ENCODE measurements at places on chromosomes 1 and 21.

- DNase-seq: no peak
Observed at GRCh38 chr1:55813618-55814017, 598.5 kb upstream of the USP24 start.

- DNase-seq: peak; percentile 97
Observed at GRCh38 chr1:157595356-157595755, 2.5 kb downstream of the FCRL4 start.

- peak; percentile 37 for DNase-seq
Observed at GRCh38 chr1:33361532-33362235, 40.8 kb upstream of the A3GALT2 start.

GRCh38 chr1:164743976-164744375 lies 185.0 kb downstream of the PBX1 start:
- peak; percentile 11 for DNase-seq

DNA sequence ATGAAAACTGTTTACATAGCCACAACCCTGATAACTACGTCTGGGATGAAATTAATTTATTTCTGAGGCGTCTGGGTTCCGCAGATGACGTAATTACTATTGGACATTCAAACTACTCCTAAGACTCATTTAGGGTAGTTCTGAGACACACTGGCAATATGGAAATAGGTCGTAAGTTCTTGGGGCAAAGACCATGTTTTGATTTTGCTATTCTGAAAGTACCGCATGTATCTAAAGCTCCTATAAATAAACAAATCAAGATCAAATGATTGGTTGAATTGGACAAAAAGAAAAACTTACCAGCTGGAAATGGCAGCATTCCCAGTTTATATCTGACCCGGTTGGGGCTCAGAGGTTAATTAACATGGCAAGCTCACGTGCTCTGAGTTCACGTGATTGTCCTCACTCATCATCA lies 74.3 kb downstream of the DHRS3 start:
- DNase-seq: no peak

DNA sequence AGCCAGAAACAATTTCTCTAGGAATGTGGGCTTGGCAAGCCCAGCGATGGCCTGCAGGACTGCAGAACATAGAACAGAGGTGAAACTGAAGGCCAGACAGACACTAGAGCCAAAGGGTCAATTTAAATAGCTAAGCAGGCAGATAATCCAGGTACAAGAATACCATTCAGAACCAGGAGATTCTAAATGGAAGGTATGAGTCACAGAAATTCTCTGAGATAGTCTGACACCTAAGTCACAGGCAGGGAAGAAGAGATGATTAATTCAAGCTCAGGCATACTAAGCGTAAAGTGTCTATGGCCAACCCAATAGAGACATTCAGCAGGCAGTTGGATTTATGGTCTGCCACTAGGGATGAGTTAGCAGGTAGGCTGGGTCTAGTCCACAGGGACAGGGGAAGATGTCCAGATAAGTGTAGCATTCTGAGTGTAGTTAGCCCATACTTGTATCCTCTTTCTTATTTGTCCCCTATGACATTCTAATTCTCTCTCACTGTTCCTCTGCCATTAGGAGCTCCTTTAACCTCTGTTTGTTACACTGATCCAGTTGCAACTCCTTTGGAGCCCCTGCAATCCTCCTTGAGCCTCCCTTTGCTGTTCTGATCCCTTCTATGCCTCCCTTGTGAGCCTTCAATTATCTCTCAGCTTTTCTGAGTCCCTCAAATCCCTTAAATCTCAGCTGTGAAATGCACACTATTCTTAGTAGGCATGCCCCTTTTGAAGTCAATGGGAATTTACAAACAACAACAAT lies 383.8 kb downstream of the LMO4 start:
- no peak for DNase-seq

DNA sequence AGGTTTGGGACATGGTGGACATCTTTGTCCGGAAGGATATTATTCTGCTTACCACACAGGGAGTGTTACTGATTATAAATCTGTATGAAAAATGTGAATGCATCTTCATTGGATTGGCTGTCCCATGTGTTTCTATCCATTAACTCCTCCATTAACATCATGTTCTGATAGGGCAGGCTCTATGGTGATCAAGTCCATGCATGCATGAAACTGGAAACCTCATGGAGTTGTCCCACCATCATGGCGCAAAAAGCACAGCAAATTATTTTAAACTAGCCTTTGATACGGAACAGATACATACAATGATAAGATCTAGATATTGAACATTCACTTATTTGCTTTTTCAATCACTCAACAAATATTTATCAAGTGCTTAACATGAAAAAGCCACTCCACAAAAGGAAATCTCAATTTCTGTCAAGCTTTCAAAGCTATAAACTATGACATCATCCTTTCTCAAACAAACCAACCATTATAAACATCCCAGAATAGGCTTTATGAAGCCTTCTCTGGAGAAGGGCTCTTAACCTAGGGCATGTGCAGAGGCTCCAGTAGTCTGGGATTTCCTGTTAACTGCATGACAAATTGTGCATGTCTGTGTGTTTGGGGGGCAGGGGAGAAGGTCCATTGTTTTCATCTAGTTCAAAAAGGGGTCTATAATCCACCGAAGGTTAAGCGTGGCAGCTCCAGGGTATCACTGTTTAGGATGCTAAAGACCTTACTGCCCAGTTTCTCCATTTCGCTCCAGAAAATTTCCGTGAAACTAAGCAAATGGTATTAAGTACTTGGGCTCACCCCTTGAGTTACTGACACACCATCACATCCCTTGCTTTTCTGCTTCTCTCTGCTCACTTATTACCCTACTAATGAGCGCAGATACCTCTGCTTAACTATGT lies 46.1 kb downstream of the ADAMTS1 start:
- DNase-seq: no peak

- peak; percentile 84 for DNase-seq
Observed at GRCh38 chr1:110433803-110434202, 17.1 kb upstream of the PROK1 start.

DNA sequence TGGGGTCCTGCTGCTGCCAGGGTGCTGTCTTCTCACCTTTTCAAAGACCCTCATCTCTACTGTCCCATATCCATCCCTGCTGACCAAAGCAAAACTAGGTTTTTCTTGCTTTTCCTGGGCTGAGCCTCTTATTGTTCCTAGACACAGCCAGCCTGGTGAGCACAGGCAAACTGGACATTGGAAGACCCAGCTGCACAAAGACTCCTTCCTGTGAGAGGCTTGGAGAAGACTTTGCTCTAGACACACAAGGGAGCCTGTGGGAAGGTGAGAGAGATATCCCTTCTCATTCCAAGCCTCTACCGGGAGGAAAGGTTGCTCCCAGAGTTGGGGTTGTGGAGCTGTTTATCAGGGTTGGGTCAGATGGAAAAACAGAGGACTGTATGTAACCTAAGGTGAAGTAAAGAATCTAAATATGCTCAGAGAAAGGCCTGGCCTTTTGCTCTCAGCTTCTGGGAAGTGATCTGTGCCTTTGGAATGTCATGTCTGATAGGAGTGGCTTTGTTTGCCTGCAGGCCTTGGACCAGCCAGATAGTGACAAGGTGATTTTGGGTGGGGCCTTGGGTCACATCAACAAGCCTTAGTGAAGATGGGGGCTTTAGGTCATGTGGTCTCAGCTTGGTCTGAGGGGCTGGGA lies 87.6 kb upstream of the RUNX1 start:
- no peak for DNase-seq

DNA sequence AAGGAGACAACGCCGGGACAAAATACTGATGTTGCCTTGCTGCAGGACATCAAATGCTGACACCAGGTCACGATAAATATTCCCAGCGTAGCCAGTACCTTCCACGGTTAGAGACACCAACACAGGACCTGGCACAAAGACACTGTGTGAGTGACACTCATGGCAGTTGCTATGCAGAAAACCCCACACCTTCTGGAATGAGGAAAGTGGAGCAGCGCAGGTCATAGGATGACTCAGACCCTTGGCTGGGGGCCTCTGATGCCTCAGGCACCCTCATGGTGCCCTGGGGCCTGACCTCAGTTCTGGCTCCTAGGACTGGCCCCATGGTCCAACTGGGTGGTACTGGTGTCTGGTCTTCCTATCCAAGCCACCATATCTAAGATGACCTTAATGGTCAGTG lies 7.0 kb downstream of the DCST2 start:
- DNase-seq: no peak

DNA sequence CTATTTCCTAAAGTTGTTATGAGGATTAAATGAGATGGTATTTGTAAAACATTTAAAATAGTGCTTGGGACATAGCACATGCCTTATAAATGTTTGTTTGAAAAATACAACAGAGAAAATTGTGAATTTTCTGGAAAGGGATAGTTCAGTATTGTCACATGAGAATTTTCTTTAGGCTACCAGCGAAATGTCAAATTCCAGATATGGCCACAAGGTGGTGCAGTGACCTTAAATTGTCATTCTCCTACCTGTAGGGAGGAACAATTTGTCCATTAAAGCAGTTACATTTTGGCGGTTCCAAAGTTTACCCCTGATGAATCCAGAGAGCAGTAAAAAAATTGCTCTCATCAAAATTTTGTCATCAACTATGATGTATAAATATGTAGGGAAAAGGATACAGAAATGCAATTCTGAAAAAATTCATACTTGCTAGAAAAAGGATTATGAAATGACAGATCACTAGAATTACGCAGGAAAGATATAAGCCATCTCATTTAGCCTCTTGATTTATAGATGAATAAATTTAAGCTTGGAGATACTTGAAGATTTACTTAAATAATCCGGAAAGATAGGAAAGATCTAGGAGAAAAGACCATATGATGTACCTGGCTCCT lies 50.2 kb upstream of the TSHB start:
- DNase-seq: peak; percentile 42

GRCh38 chr1:14597343-14598006 lies 1.0 kb upstream of the KAZN start:
- DNase-seq: peak; percentile 54

- DNase-seq: no peak
Observed at GRCh38 chr1:201954263-201955008, 867 bp upstream of the TIMM17A start.

DNA sequence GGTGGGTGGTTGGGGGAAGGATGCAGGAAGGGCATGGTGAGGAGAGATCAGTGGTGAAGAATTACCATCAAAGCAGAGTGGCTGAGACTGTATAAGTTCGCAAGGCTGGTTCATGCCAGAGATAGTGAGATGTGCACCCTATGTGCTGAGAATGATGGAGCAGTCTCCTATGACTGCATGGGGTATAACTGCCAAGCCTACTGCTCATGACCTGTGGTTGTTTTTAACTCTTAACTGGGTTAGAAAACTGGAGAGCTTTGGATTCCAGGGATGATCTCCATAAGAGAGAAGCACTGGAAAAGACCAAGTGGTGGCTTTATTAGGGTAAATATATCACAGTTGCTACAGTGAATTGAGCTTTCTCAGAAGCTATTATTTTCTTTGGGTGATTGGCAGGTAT lies 16.2 kb downstream of the WNT2B start:
- DNase-seq: no peak

- no peak for DNase-seq
Observed at GRCh38 chr21:18614303-18614702, 210.7 kb upstream of the TMPRSS15 start.

DNA sequence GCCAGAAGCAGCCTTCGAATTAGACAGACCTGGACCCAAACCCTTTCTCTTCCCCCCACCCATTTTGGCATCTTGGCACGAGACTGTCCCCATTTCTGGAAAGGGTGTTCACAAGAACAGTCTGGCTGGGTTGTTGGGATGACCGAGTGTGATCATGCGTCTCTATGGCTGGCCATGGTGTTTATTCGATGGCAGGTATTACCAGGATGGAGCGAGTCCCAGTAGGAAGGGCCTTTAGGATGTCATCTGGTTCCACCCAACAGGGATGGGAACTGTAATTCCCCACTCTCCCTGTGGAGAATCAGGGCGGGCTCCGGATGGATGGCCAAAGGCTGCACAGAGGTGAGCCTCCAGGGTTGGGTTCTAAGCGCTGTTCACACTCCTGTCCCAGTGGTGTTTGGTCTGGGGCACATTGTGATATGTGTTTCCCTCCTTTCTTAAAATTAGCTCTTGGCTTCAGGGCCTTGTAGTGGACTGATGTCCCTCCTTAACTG lies 33.4 kb upstream of the ATP5PO start:
- DNase-seq: no peak

- DNase-seq: peak; percentile 96
Observed at GRCh38 chr21:31132574-31133242, 94.4 kb upstream of the KRTAP19-8 start.

- no peak for DNase-seq
Observed at GRCh38 chr1:32182060-32182459, 2.6 kb downstream of the TXLNA start.

GRCh38 chr1:71270394-71270915 lies 189.6 kb upstream of the ZRANB2 start:
- DNase-seq: no peak

GRCh38 chr21:31624961-31625491 lies 34.5 kb upstream of the SOD1 start:
- no peak for DNase-seq

GRCh38 chr1:22641906-22642636 lies 1.4 kb upstream of the C1QC start:
- peak; percentile 21 for DNase-seq

DNA sequence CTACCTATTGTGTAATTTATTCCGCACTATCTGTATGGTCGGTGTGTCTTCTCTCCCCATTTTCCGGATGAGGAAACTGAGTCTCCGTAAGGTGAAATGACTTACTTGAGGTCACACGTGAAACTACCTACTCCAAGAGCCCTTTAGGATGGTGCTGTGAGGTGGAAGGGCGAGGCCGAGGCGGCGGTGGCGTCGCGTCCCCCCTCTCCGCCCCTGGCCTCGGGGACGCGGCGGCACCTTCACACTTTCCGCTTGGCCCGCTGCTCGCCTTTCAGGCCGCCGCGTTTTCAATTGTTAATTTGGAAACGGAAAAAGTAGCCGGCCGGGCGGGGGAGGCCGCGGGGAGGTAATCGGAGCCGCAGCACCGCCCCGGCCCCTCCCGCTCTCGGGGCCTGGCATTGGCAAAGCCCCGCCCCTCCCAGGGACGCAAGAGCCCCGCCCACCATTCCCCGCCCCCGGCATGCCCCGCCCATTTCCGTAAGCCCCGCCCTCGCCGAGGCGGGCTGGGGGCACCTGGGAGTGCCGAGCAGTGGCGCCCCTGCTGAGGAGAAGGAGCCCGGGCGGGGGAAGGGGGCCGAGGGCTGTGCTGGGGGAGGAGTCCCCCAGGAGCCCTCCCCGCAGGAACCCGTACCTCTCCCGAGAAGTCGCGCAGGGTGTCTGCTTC lies 18.6 kb downstream of the KCNQ4 start:
- DNase-seq: peak; percentile 74

GRCh38 chr21:21412096-21412495 lies 413.9 kb downstream of the NCAM2 start:
- no peak for DNase-seq

GRCh38 chr1:191579019-191579418 lies 579.2 kb upstream of the RGS18 start:
- DNase-seq: peak; percentile 23

DNA sequence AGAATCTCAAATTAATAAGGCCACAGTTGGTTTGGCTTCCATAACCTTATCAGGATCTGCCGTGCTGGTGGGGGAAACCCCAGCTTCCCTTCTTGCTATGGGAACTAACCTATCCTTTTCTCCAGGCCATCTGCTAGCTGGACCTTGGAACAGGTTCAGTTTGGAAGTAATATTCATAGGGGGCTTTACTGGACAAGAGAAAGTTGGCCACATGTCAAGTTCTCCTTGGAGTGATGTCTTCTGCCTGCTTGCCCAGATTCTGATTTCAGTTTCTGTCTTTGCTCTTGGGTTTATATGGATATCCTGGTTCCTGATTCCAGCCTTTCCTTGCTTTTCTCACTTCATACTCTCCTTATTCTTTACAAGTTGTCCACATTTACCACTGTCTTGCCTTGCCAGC lies 279.6 kb downstream of the ASTN1 start:
- DNase-seq: no peak

All from MV-4-11 (cell line).